ENCODE measurements at places on chromosomes 3 and 15.
A peak's percentile ranks its signal among the peaks of the same experiment; 100 is the strongest.

DNA sequence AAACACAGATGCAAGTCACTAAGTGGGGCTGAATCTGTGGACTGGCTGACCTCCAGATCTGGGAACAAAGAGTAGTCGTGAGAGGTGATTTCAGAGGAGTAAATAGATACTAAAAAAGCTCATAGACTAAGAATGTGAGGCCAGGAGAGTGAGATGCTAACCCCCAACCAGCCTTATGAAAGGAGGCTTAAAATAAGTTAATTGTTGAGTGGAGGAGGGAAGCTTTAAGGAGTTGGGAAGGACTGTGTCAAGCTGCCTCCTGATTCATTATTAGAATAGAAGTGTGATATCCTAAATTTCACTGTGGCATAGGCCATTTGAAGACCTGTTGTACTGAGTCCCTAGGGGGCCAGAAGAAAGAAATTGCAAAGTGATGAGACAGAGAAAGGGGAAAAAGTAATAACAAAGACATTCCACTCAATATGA lies 107.6 kb downstream of the RBPMS2 start:
- no peak for DNase-seq

DNA sequence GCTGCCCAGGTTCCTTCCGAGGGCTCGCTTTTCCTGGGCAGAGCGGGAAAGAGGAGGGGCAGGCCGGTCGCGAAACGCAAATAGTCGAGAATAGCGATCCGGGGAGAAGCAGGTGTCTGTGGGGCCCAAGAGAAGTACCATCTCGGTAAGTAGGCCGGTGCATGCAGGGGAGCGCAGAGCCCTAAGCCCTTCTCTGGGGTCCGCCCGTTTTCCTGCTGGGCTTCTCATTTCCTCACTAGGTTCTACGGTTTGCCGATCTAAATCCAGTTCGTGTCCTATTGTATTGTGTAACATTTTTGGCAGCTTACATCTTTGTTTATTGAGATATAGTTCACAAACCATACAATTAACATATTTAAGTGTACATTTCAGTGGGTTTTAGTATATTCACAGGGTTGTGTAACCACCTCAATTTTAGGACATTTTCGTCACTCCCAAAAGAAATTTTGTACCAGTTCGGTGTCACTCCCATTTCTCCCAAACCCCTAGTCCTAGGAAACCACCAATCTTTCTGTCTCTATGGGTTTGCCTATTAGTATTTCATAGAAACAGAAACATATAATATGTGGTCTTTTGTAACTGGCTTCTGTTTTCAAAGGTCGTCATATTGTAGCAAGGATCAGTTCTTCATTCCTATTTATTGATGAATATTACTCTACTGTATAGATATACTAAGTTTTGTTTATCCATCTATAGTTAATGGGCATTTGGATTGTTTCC lies 6.8 kb upstream of the TRIM69 start:
- DNase-seq = no peak

DNA sequence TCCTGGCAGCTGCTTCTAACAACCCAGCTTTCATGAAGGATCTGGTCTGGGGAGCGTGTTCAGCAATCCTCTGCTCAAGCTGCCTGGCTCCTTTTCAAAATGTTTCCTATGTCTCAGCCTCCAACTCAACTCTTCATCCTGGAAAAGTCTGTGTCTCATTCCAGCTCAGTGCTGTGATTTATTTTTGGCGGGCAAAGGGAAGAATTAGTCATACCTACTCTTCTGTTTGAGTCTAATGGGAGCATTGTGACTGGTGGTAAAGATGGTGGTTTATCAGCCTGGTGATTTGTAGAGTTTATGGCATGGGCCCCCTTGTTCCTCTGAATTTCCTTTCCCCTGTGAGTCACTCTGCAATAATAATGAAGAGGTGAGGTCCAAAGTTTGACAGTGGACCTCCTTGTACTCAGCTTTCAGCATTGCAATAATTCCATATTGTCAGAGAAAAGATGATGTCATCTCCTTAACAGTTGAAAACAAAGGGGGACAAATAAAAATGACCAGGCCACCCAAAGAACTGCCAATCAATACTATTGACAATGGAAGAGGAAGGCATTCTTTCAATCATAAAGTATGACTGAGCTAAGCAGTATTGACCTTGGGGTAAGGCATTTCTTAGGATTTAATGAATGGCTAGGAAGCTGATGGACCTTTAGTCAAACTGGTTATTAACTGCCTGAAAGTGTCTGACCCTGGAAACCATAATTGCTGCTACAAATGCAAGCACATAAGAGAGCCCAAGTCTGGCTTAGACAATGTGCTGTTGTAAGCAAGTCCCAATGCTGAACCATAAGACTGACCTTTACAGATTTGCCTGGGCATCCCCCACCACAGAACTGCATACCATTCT lies 204.7 kb upstream of the MCTP2 start:
- no peak for DNase-seq

- no peak for DNase-seq
These were observed 4.2 kb downstream of the LMAN1L start for GRCh38 chr15:74816624-74817369.

GRCh38 chr3:168312984-168313383 lies 217.3 kb upstream of the GOLIM4 start:
- DNase-seq = no peak

DNA sequence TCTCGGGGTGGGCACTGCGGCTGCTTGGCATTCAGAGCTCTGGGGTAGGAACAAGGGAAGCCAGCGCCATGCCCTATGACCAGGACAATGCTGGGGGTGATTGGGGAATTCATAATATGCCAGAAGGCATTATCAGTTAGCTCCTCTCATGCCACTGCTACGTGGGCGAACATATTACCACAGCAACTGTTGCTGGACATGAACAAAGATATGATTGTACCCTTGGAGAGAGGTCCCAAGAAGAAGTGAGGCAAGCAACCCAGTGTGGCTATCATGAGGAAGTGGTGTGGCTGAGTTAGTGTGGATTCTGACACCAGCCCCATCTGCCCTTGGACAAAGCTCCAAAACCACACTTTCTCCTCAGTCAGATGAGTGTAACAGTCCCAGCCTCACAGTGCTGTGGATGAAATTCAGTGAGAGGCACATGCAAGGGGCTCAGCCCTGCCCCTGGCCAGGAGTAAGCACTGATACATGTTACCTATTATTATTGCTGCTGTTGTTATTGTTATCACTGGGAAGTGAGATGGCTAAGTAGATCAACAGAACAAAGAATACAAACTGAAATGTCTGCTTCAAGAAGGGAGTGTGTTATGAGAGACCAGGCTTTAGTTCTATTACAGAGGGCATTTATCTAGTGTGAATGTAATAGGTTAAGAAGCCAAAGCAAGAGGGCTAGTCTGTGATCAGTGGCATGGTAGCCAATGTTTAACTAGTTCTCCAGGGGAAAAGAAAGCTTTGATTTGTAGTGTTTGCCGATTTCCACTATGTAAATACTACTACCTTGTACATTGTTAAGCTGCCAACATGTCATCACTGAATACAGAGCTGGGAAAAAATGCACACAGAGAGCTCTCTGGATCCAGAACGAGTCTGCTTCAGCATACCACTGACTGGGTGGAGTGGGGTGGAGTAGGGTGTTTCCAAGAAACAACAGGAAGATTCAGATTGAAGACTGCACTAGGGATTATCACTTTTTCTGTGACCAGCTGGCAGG lies 222.3 kb upstream of the EIF1B start:
- DNase-seq = no peak

GRCh38 chr3:51734572-51734907 lies 27.7 kb downstream of the GRM2 start:
- no peak for DNase-seq

DNA sequence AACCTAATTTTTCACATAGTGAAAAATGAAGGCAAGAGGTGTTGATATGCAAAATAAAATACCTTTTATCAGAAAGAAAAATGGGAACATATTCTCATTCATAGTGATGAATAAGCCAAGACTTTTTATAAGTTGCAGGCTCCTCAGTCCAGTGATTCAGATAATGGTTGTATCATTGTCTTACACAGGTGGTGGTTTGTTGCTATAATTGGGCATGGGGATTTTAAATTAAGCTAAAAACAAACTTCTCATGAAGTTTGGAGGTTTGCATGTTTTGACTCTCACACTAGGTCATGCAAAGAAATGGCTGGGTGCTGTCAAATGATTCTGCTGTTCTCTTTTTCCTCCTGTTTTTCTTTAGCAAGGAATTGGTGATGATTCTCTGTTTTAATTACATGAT lies 60.8 kb upstream of the SKIL start:
- no peak for DNase-seq

GRCh38 chr3:194582196-194582905 lies 50.9 kb downstream of the TMEM44 start:
- no peak for DNase-seq

DNA sequence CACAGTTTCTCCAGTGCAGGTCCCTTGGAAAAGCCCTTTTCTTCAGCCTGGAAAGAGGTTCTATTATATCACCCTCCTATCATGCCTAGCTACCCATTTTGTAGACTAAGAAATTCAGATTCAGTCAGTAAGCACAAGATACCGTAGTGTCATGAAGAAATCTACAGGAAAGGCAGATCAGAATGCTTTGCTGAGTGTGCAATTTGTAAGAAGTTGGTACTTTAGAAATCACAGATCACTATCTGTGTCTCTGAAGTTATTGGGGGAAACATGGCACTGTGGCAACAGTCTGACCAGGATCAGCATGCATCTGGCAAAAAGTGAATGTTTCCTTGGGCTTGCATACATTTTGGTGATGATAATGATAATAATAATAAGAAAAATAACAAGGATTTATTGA lies 531.8 kb downstream of the EPHB1 start:
- DNase-seq = no peak

GRCh38 chr15:63950911-63951481 lies 95.3 kb downstream of the DAPK2 start:
- DNase-seq = no peak

- no peak for DNase-seq
These were observed 5.0 kb downstream of the MKRN3 start for GRCh38 chr15:23570486-23570885.

GRCh38 chr15:85412956-85413854 lies 32.8 kb downstream of the AKAP13 start:
- DNase-seq = no peak

DNA sequence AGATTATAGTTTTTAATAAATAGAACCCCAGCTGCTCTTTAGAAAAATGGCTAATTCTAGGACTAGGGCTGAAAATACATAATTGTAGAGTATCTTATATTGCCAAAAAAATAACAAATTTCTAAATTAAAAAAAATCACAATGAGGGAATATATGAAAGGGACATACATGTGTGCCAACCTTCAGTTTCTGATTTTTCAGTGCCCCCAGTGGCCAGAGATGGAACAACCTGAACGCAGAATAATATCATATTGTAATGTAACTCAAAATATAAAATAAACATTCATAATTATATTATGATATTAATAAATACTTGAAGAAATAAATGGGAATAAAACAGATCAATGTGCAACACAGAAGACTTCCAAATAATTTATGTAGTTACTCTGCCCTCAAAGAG lies 460.5 kb downstream of the ZNF385D start:
- DNase-seq = no peak

DNA sequence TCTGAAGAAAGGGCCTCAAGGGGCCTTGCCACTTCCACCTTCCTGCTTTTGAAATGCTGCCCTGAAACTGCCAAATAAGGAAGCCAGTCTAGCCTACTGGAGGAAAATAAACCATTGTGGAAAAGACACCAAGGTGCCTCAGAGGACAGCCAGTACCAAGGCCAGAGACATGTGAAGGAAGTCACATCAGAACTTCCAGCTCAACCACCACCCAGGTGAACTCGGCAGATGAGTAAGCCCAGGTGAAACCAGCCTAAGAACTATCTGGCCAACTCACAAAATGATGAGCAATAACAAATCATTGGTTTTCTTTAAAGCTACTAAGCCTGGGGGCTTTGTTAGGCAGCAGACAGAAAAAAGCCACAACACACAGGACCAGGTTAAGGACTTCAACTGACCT lies 103.0 kb downstream of the MAGI1 start:
- no peak for DNase-seq

GRCh38 chr3:73453666-73454065 lies 171.1 kb downstream of the PDZRN3 start:
- no peak for DNase-seq

GRCh38 chr15:26712335-26712734 lies 60.5 kb downstream of the GABRB3 start:
- DNase-seq = peak; percentile 10

Data from NCI-H2171 (cell line).